Central memory CD8-positive, alpha-beta T cell (primary cell): ENCODE measurements at places on chromosomes 16 and 17.
A peak's percentile ranks its signal among the peaks of the same experiment; 100 is the strongest.

DNA sequence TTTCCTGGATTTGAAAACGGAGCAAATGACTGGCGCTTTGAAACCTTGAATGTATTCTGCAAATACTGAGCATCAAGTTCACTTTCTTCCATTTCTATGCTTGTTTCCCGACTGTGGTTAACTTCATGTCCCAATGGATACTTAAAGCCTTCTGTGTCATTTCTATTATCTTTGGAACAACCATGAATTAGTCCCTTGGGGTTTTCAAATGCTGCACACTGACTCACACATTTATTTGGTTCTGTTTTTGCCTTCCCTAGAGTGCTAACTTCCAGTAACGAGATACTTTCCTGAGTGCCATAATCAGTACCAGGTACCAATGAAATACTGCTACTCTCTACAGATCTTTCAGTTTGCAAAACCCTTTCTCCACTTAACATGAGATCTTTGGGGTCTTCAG is 32.3 kb downstream of the BRCA1 start:
- peaks cover 2% of the 10 kb centered on the region for H3K36me3 ChIP-seq
- H3K27me3 ChIP-seq, result no peaks in the 10 kb centered on the region
- no peak for DNase-seq
- H3K4me1 ChIP-seq, result no peaks in the 10 kb centered on the region
- no peak overlapping the region for H3K4me3 ChIP-seq

GRCh38 chr16:11676799-11677198 is 8.5 kb downstream of the SNN start:
- no peaks in the 10 kb centered on the region for H3K27me3 ChIP-seq
- H3K4me1 ChIP-seq, result peaks cover 49% of the 10 kb centered on the region
- DNase-seq, result no peak

- peak overlapping the region; percentile 94 for H3K4me3 ChIP-seq
- H3K27ac ChIP-seq, result peak overlapping the region; percentile 100
- H3K4me1 ChIP-seq, result peaks cover 68% of the 10 kb centered on the region
- peaks cover 65% of the 10 kb centered on the region for H3K36me3 ChIP-seq
- DNase-seq, result no peak
Measured at GRCh38 chr17:68513932-68514331, 1.7 kb downstream of the PRKAR1A start.

GRCh38 chr17:63015824-63016223 is 49.8 kb downstream of the TANC2 start:
- H3K36me3 ChIP-seq, result peaks cover 2% of the 10 kb centered on the region
- DNase-seq, result no peak
- H3K4me3 ChIP-seq, result no peak overlapping the region
- no peaks in the 10 kb centered on the region for H3K4me1 ChIP-seq

DNA sequence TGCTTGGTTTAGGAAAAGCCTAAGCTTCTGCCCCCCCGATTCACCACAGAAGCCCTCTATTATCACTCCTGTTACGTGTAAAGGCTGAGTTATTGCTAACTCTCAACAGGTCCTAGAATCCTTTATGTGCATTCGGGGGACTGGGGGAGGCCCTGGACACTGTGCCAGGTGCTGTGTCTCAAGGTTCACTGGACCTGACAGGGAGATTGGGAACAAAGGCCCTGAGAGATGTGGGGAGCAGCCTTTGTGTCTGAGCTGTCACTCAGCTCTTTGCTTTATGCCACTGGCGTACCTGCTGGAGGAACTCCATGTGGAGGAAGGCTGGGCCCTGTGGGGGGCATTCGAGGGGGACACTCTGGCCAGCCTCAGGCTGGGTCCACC is 65.9 kb downstream of the METRNL start:
- H3K4me3 ChIP-seq, result no peak overlapping the region
- H3K4me1 ChIP-seq, result no peaks in the 10 kb centered on the region
- no peak overlapping the region for H3K27ac ChIP-seq
- peaks cover 19% of the 10 kb centered on the region for H3K27me3 ChIP-seq
- H3K36me3 ChIP-seq, result no peaks in the 10 kb centered on the region
